Natural killer cell treated with Interleukin-12 subunit alpha and Interleukin-12 subunit beta and Interleukin-15 and Interleukin-18, amount 100 ng/mL, for 72 hours (primary cell): ENCODE measurements at places on chromosomes 2 and 18. TPM values are rescaled to one million over a fixed set of nuclear protein-coding genes. Genes with fewer than 3 reads are reported as not detected.

GKN2 gene
- total RNA-seq, result not detected

ABCG8 gene
- not detected for total RNA-seq

GRCh38 chr18:49757513-49758262, 55.6 kb downstream of the ACAA2 start:
- no peak for DNase-seq

DNA sequence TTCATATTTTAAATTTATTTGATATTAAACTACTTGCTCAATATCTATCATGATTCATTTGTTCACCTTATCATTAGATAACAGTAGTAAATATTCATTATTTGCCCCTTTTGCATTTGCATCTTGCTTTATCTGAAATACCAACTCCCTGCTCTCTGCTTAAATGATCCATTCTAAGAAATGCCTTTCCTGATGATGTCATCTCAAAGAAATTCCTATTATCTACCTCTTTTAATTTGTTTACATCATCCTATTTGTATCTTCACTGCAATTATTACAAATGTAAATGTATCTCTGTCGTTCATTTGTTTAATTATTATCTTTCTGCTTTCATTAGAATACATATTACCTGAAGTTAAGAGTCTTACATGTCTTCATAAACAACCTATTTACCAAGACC, 549.9 kb downstream of the CBLN2 start:
- DNase-seq, result no peak

DNA sequence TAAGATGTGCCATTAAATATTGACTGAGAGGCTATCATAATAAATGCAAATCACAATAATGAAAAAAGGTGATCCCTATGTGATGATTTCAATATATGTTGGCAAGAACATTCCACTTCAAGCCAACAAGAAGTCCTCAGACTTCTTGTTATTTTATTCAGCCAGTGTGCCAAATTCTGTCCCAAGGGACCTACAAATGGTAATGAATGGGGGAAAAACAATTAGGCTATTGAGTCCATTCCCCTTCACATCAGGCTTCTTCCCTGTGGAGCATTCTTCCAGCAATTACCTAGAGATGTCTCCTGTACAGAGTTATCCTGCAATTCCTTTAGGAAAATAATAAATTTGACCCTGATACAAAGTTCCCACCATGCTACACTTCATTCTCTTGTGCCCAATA, 144.4 kb downstream of the PIEZO2 start:
- no peak for DNase-seq

MATN3 gene
- not detected for total RNA-seq

- no peak for DNase-seq
These were observed 86.7 kb downstream of the IRS1 start for GRCh38 chr2:226712941-226713340.

DNA sequence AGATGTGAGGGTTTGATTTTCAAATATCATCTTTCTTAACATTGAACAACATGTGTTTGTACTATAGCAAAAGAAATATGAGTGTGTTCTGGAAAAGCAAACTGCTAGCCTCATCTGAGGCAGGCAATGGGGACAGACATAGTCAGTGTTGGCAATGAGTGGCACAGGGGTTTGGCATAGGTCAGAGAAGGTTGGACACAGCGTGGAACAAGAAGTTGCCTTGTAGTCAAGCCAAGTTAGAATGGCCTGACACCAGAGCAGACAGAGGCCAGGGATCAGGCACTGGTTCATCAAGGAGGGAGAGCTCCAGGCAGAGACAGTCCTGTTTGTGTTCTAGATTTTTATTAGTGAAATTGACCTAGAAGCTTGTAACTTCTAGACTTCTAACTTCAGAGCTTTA, 100.8 kb upstream of the TANK start:
- DNase-seq, result no peak
